ENCODE measurements at places on chromosomes 12 and 14.

GRCh38 chr14:33282331-33283230 lies 343.9 kb downstream of the NPAS3 start:
- no peak for DNase-seq

DNA sequence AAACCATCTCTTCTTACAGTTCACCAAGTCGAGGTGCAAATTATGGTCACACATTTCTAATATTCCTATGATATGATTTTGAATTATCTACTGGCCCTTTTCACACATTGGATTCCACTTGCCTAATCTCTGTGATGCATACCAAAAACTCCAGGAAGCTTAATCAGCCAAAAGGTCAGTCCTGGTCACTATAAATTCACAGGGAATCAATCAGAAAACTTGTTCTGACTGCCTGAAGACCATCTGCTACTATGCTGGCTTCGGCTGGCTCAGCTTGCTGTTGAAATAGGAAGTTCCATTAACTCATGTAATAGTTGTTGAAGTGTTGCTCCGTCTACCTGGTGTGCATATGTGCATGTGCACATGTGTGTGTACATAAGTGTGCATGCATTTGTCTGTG lies 142.8 kb upstream of the FLRT2 start:
- DNase-seq: no peak

- DNase-seq: no peak
Observed at GRCh38 chr14:105430565-105430964, 10.9 kb downstream of the MTA1 start.

GRCh38 chr14:36848213-36848612 lies 186.6 kb downstream of the PAX9 start:
- DNase-seq: no peak

DNA sequence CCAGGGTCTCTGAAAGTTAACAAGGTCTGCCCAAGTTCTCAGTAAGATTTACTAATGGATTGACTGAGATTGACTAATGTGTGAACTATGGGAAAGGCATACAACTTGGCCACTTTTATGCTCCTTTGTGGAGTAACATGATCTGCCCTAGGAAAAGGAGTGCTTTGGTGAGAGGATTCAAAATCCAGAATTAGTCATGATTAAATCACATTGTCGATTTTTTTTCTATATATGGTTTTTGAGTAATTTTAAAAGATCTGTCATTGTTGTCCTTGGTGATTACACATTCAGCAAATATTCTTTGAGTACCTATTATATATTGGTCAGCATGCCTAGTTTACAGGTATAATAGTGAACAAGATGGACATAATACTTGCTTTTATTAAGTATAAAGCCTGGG lies 147.7 kb upstream of the SYT10 start:
- no peak for DNase-seq

DNA sequence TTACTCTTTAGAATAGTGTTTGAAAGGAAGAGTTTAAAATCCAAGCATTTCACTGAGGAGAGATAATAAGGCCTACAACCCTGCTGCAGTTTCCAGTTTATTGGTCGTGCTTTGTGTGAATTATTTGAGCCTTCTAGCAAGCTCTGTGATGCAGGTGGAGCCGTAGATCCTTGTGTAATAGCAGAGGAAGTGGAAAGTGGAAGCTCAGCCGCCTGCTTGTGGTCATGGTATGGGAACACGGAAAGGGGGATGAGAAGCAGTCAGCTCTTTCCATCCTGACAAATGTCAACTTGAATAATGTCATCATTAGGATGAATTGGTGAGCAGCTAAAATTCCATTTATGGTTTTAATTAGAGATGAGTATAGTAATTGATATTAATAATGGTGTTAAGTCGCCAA lies 29.1 kb downstream of the SYNE2 start:
- DNase-seq: no peak

GRCh38 chr12:121330692-121331091 lies 21.5 kb downstream of the ANAPC5 start:
- DNase-seq: no peak

- DNase-seq: no peak
Observed at GRCh38 chr14:61387076-61387475, 65.7 kb downstream of the PRKCH start.

- no peak for DNase-seq
Observed at GRCh38 chr12:123655420-123655819, 15.5 kb upstream of the TCTN2 start.

DNA sequence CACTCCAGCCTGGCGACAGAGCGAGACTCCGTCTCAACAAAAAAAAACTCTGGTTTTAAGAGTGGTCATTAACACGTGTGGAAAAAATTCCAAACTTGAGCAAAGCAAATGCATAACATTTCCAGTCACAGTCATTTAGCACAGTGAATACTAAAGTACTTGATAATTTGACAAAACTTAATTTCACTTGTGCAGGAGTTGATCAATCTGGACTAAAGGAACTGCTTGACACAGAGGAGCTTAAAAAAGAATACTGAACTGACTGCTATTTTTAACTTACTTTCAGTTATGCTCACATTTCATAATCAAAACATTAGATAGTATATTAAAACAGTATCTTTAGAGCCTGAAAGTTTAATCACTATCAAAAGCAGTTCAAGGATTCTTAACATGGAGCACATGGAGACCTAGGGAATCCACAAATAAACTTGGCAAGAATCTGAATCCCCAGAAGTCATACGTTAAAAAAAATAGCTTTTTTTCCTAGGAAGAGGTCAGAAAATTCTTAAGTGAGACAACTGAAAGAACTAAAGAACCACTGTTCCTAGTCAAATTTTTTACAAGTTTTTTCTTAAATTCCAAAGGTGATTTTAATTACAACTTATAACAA lies 7.4 kb downstream of the UBE2N start:
- DNase-seq: no peak

- DNase-seq: no peak
Observed at GRCh38 chr12:9694241-9694640, 24.7 kb downstream of the CLEC2D start.

DNA sequence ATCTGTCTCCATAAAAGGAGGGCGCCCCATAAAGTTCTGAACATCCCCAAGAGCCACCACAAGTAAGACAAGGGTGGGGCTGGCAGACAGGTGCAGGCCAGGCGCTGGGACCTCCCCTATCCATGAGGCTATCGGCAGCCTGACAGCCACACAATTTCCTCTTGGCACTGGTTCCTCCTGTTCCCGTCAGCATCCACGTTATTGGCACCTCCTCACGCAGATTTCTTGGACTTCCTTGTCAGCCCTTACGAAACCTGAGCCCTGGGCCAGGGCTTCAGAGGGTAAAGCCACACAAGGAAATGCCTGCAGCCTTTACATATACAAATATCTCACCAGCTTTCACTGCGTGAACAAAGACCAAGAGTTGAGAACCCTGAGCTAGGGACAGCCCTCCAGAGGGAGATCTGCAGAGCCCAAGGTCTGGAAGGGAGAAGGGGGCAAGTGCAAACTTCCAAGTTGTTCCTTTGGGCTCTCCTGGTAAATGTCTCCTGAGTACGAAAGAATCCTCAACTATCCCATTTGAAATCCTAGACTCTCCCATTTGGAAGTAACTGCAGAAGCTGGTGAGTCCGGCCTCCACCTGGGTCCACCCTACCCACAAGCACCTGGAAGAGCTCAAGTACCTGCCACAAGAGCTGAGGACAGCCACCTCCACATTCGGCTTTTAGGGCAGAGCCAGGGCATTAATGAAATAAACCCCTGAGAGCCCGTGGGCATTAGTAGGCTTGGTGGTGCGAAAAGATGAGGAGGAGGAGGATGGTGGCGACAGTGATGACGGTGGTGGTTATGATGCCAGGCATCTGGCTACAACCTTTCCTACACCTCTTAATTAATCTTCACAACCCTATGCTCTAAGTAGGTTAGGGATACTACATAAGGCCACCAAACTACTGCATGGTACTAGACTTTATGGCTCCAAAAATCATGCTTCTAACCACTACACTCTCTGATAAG lies 5.5 kb upstream of the TC2N start:
- DNase-seq: no peak

- no peak for DNase-seq
Observed at GRCh38 chr14:36660736-36661505, 739 bp upstream of the PAX9 start.

DNA sequence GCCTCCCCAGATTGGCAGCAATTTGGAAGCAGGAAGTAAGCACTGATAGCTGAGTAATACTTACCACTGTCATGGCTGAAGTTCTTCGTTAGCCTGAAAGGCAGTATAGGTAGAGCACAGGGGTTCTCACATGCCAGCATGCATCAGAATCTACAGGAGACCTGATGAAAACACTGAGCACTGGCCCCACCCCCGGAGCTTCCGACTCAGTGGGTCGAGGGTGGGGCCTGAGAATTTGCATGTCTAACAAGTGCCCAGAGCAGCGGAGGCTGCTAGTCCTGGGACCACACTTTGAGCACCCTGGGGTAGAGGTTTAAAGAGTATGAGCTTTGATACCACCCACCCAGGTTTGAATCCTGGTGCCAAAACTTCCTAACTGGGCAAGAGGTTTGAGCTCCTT lies 89.6 kb downstream of the FBXW8 start:
- DNase-seq: no peak

DNA sequence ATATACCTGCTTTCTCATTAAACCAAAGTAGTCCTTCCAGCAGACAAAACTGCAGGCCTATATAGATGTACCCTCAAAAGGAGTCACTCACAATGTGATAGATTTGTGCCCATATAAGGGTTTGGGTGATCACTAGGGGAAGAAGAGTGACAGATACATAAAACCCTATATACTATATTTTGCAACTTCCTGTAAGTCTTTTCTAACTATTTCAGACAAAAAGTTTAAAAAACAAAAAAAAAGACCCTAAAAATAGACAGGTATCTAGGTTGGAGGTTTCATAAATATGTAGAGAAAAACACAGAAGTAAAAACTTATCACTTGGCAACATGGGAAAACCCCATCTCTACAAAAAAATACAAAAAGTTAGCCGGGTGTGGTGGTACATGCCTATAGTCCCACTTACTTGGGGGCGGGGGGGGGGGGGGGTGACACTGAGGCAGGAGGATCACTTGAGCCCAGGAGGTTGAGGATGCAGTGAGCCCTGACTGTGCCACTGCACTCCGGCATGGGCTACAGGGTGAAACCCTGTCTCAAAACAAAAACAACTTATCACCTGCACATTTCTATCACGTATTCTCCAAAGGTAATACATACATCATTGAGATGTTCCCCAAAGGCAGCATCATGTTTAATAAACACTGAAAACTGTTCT lies 2.9 kb downstream of the VCPKMT start:
- no peak for DNase-seq

GRCh38 chr14:22325676-22326400 lies 263.2 kb downstream of the DAD1 start:
- no peak for DNase-seq

- no peak for DNase-seq
Observed at GRCh38 chr12:27057543-27057942, 24.8 kb downstream of the C12orf71 start.

GRCh38 chr12:92234533-92234932 lies 88.9 kb upstream of the BTG1 start:
- DNase-seq: no peak

- DNase-seq: no peak
Observed at GRCh38 chr12:126998747-126999285, 1268.2 kb upstream of the TMEM132C start.

GRCh38 chr12:69719336-69720316 lies 19.0 kb upstream of the RAB3IP start:
- DNase-seq: no peak

DNA sequence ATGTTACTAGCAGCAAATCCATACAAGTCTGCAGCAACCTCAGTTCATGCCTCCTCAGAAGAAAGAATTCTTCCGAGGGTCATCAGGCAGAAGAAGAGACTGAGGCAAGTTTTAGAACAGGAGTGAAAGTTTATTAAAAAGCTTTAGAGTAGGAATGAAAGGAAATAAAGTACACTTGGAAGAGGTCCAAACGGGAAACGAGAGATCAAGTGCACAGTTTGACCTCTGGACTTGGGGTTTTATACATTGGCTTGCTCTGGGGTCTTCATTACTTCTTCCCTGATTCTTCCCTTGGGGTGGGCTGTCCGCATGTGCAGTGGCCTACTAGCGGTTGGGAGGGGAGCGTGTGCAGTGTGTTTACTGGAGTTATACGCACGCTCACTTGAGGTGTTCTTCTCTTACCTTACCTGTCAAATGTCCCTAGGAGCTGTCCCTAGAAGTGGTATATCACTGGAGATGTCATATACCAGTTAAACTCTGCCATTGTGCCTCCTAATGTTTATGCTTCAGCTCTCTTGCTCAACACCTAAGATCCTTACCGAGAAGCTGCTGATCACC lies 372.8 kb upstream of the KITLG start:
- DNase-seq: no peak

DNA sequence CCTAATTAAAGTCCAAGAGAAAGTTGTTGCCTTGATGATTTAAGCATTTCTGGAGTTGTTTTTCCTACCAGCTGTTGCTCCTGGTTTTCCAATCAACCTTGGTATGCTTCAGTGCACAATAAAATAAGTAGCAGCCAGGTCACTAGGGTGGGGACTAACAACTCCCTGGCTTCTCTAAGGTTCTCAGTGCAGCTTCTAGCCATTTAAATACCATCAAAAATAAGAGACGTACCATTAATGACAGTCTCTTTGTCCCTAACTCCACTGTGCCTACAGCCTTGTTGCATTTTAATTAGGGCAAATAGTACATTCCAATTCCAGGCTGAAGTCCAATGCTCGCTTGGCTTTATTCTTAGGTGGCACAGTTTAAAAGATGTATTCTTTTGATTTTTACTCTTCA lies 11.8 kb downstream of the STON2 start:
- no peak for DNase-seq

DNA sequence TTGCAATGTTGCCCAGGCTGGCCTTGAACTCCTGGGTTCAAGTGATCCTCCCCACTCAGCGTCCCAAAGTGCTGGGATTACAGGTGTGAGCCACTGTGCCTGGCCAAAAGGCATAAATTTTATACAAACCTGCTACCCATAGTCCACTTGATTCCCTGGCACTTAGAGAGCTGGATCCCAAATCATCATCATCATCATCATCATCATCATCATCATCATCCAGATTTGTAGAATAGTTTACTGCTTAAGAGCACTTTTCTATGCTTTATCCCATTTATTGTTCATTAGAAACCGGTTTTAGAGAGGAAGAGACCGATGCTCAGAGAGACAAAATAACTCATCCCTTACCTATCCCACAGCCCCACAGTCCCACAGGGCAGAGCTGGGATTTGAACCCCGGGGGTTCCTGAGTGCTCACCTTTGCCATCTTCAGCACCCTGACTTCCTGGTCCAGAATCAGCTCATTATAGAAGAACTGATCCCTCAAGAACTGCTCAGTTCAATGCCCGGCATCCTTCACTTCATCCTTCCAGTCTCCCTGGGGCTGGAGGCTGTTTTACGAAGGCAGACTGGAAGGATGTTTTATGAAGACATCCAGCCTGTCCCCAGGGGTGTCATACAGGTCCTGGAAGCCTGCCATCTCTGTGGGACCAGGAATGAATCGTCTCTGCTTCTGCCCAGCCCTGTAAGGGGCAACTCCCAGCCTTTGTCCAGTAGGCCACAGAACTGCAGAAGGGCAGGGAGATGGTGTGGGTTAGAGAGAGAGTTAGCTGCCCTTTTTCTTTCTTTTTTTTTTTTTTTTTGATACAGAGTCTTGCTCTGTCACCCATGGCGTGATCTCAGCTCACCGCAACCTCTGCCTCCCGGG lies 20.2 kb upstream of the OASL start:
- no peak for DNase-seq

GRCh38 chr14:105533811-105534498 lies 7.6 kb downstream of the TMEM121 start:
- DNase-seq: no peak
